ENCODE measurements at places on chromosomes 1 and 21.

GRCh38 chr21:46643379-46644177 lies 8.1 kb downstream of the PRMT2 start:
- no peak for DNase-seq

- no peak for DNase-seq
These were observed 107.8 kb downstream of the SIK1 start for GRCh38 chr21:43318841-43319781.

- no peak for DNase-seq
These were observed 111.2 kb downstream of the IFI44 start for GRCh38 chr1:78760858-78761257.

DNA sequence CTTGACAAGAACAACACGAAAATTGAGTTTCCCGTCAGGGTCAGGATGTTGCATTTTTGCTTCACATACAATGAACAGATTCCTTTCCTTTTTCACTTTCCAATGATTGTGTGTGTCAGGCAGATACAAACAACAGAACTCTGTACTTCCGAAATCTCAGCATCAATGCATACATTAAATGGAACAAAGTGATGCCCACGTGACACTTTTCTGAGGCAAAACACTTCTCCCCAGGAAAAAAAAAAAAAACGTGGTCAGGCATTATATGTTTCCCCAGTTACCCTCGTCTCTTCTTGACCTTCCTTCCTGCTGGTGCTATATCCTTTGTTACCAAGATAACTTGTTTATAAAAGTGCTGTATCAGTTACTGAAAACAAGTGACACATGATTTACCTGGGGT lies 181.8 kb downstream of the ZNF281 start:
- no peak for DNase-seq

- no peak for DNase-seq
These were observed 121.9 kb downstream of the KCNK1 start for GRCh38 chr1:233735847-233736246.

DNA sequence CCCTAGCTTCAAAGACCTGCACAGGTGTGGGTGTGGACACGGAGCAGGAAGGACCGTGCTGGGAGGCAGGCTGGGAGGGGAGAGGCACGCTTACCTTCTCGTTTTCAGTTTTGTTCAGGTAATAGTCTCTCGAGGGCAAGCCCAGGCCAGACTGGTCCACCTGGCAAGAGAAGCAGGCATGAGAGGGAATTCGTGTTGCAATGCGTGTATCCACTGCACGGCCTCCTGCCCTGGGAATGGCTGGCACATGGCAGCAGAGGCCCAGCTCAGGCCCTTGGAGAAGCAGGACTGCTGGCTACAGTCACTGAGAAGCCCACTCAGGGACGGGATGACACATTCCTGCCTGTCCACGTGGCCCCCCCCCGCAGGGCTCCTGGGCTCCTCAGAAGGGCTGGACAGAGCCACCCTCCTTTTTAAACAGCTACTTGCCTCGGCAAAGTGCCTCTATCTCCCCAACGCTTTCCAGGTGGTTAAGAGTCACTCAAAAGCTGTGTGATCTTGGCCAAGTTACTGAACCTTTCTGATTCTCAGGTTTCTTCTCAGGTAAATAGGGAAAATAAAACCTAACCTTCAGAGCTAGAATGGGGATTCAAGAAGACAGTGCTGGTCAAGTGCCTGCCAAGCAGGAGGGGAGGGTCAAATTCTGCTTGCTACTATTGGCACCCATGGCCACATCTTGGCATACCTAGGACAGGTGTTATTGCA lies 32.7 kb downstream of the ECE1 start:
- DNase-seq: no peak

GRCh38 chr1:21811875-21812305 lies at the start of gene LDLRAD2:
Gene LDLRAD2 (plus strand): TSS chr1:21812265. CDS start chr1:21812452, 187 bp downstream.
- no peak for DNase-seq

GRCh38 chr1:233777566-233777965 lies 126.9 kb upstream of the SLC35F3 start:
- DNase-seq: no peak

DNA sequence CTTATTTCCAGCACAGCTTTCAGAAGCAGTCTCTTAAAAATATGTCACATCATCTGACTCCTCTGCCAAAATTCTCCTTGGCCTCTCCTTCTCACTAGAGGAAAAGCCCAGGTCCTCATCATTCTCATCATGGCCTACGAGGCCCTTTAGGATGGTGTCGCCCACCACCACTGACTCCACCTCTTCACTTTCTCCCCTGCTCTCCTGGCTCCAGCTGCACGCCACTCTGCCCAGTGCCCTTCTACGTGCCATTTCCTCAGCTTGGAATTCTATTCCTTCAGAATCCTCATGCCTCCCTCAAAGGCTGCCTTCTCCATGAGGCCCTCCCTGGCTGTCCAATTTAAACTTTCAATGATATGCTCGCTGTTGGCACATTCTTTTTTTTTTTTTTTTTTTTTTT lies 25.3 kb upstream of the BTG2 start:
- no peak for DNase-seq

DNA sequence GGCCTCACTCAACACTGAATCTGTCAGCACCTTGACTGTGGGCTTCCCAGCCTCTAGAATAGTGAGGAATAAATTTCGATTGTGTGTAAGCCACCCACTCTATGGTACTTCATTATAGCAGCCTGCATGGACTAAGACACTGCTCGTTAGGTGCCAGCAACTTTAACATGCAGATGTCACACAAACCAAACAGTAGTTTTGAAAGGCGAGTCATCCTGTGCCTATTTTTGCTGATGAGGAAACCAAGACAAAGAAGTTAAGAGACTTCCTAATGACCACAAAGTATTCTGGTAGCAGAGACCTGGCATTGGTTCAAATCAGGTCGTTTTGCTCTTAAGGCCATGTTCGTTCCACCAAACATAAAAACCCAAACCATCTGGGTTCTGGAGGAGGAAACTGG lies 42.9 kb downstream of the BATF3 start:
- DNase-seq: no peak

DNA sequence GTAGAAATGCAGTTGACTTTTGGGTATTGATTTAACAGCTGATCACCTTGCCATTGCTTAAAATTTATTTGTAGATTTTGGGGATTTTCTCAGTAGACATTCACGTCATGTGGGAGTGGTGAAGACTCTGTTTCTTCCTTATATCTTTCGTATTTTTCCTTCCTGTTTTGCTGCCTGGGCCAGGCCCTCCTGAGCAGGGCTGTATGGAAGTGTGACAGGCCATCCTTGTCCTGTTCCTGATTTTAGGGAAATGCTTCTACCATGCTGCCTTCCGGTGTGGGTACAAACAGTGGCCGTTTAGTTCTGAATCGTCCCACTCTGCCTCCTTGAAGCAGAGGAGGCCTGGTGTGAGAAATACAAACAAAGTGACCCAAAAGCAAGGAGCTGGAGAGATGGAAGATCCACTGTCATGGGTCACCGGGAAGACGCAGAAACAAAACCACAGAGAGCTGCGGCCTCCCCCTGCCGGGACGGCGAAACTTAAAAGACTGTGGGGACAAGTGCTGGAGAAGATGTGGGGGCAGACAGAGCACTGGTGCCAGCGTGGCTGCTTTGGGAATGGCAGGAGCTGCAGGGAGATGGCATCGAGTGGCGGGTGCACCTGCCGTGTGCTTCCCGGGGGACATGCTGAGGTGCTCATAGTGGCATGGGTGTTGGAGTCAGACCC lies 7.6 kb downstream of the AGPAT3 start:
- no peak for DNase-seq

DNA sequence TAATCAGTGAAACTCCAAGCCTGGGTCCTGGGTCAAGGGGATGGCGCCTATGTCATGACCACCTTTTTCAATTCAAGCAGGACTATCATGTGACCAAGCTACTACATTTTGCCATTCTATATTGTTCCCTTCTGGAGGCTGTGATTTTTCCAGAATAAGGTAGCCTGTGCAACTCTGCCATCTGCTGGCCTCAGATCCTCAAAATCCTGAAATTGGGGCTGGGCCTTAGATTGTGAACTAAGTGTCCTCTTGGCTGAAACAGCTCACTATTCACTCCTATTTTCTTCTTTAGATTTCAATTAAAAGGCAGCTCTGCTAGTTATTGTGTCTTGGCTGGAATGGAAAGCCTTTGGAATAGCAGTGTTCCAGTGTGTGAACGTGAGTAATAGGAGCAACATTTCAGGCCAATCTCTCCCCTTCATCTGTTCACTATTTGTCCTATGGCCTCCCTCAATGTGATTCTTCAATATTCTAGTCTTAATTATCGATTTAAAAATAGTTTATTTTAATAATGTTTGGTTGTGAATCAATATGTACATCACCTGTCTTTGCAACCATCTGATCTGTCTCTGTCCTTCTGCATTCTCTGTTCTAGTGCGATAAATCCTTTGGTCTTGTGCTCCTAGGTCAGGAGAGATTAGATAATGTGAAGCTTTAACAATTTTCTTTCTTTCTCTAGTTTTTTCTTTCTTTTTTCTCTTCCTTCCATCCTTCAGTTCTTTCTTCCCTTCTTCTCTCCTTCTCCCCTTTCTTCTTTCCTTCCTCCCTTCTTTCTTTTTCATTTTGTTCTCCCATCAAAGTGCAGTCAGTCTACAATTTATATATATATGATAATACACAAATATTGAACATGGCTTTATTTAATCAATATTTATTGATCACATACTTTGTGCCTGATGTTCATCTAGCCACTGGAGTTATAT lies 69.8 kb downstream of the CR1 start:
- no peak for DNase-seq

Data from substantia nigra (tissue), 51 donors.